ENCODE measurements at places on chromosomes 12 and 14. TPM values are rescaled to one million over a fixed set of nuclear protein-coding genes. Genes with fewer than 3 reads are reported as not detected.

DNA sequence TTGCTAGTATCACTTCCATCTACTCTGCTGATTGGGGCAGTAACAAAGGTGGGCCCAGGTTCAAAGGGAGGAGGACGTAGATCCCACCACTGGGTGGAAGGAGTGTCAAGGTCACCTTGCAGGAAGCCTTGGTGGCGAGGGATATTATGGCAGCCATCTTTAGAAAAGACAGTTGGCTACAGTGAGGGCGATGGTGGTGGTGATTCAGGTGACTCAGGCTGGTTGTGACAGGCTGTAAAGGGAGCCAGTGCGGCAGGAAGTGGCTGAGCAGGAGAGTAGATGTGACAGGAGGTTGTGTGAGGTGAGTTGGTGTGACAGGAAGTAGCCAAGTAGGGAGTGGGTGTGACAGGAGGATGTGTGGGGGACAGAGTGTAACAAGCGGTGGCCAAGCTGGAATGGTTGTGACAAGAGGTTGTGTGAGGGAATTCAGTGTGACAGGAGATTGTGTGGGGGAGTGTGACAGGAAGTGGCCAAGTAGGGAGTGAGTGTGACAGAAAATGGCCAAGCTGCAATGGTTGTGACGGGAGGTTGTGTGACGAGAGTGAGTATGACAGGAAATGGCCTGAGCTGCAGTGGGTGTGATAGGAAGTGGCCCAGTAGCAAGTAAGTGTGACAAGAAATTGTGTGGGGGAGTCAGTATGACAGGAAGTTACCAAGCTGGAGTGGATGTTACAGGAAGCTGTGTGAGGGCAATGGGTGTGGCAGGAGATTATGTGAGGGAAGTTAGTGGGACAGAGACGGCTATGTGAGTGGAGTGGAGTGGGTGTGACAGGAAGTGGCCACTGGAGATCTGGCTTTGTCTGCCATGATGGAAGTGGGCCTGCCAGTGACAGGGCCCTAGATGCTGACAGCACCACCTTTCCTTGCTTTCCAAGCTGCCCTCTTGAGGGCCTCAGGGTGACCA is 136.5 kb upstream of the MYL2 start:
- DNase-seq, result no peak

DNA sequence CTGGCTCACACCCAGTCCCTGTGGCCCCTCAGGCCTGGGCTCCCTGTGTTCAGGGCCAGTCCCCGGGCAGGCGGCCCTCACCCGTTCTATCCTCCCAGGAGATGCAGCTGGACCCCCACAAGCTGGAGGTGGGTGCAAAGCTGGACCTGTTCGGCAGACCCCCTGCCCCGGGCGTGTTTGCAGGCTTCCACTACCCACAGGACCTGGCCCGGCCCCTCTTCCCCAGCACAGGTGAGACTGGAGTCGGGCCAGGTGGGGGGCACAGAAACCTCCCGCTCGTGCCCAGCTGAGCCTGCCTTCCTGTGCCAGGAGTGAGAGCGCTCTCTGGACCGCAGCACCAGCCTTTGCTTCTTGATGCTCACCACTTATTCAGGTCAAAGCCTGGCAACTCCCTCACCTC is 33.7 kb downstream of the LRCOL1 start:
- DNase-seq, result no peak

DNA sequence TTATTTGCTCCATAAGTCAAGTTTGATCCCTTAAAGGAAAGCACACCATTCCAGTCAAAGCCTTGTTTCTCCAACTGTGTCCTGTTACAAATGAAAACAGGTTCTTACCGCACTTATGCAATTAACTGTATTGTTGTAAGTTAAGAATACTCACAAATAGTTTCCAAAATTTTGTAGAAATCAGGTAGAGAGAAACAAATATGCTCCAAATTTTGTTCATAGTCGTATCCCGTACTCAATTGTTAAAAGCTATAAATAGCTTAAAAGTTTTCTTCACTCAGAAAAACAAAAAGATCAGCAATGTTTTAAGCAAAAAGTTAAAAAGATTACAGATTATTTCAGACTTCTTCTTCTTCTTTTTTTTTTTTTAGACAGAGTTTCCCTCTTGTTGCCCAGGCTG is 4.0 kb upstream of the AACS start:
- no peak for DNase-seq

DNA sequence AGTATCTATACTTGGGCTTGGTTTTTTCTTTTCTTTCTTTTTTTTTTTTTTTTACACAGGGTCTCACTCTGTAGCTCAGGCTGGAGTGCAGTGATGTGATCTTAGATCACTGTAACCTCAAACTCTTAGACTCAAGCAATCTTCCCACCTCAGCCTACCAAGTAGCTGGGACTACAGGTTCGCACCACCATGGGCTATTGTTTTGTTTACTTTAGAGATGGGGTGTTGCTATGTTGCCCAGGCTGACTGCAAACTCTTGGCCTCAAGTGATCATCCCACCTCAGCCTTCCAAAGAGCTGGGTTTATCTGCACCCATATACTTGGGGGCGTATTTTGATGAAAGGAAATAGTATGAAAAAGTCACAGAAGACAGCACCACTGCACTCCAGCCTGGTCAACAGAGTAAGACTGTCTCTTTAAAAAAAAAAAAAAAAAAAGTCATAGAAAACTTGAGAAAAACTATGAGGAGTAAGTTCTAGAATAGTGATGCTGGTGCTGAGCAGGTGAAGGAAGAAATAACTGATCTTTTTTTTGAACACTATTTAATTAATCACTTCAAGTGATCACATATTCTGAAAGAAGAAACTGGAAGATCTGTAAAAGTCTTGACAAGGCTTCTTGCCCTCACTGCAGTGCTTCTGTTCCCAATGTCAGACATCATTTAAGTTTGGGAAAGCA is 53.8 kb upstream of the NPFF start:
- DNase-seq, result no peak

- DNase-seq, result no peak
Observed at GRCh38 chr12:98489176-98489575, 26.2 kb upstream of the TMPO start.

- no peak for DNase-seq
Observed at GRCh38 chr12:85191-85666, 18.7 kb downstream of the IQSEC3 start.

GRCh38 chr12:58819985-58820384 is 100.3 kb downstream of the LRIG3 start:
- no peak for DNase-seq

DNA sequence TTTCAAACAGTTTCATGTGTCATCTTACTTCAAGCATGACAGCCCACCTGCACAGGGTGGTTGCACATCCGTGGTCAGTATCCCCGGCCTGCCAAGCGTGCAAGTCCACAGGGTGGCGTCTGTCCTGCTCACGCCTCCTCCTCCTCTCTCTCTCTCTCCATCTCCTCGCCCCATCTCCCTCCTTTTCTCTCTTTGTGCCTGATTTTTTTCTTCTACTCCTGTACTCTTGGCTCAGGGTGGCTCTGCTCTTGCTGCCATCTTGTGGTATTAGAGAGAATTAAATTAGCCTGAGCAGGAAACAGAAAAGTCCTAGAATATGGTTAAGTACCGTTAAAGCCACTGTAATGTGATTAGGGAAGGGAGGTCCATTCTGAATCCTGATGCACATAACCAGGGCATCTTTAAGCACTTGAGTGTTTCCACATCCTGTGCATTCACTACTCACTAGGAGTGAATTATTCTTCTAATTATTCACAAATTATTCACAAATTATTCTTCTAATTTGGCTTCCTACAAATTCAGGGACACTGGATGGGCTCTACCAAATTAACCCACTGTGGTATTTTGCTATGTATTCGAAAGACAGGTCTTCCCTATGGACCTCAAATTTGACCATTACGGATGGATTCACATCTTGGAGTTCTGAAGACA is 25.5 kb upstream of the DTX1 start:
- peak; percentile 24 for DNase-seq

- DNase-seq, result no peak
Observed at GRCh38 chr12:127328867-127329266, 938.1 kb upstream of the TMEM132C start.

DNA sequence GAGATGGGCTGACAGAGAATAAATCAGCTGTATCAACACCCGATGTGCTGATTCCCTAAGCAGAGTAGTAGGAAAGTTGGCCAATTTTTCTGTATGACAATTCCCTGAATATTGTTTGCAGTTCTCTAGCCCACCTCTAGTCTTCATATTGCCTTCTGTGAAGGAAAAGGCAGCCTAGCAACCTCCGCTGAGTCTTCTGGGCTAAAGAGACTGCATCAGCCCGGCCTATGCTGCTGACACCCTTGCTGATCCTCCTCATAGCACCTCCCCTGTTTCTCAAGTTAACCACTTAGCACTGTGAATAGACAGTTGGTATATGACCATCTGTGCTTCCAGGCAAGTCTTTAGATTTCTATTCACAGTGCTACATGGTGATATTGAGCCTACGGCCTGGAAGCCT is 161.1 kb upstream of the EGLN3 start:
- no peak for DNase-seq

GRCh38 chr14:71482671-71483070 is 449.6 kb upstream of the RGS6 start:
- DNase-seq, result no peak

DNA sequence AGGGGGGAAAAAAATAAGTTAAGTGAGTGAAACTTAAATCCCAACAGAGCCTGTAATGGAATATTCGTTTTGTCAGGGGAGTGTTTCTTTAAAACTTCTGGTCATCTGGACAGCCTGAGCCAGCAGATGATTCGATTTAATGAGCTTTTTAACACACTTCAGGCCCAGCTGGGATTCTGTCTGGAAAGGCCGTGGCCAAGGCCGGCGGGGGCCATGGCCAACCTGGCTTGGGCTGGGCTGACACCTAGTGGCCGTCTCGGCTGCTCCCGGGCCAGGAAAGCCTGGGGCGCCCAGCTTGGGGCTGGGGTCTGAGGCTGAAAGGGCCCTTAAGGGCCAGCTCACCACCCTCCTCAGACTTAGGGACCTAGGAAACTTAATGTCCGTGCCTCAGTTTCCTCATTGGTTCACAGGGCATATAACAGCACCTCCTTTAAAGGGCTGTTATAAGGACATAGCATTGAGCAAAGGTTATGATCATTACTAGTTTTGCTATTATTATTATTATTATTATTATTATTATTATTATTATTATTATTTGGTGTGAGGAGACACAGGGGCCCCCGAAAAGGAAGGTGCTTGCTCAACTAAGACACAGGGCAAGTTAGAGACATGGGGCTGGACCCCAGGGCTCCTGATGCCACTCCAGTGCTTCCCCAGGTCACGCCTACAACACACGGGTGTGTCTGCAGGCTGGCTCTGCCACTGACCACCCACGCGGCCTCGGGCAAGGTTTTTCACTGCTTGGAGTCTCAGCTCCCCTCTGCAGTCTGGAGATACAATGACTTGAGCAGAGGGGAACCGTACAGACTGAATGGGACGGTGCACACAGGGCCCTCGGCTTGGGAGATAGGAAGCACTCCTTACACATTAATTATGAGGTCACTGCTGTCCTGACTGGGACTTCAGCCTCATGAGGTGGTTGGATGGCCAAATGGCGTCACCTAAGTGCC is 84.0 kb downstream of the SYNE3 start:
- DNase-seq, result peak; percentile 61

DNA sequence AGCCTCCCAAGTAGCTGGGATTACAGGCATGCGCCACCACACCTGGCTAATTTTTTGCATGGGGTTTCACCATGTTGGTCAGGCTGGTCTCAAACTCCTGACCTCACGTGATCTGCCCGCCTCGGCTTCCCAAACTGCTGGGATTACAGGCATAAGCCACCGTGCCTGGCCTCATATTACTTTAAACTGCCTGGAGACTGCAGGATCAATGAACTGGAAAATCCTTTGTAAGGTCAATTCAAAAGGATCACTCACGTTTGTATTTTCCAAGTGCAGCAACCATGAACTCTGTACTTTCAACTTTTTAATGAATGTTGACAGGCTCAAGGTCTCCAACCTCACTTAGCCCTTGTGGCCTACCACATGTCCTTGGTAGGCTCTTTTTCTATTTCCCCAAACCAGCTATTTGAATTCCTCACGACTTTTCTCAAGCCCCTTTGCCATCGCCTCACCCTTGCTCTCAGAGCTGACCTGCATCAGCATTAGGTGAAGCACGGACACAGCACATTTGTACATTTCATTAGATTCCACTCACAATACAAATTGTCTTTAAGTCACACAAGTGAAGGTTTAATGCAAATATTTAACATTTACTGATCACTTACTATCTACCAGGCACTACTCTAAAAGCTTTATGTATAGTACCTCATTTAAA is 42.2 kb upstream of the GCH1 start:
- no peak for DNase-seq

- DNase-seq, result no peak
Observed at GRCh38 chr12:84497819-84498218, 414.8 kb downstream of the SLC6A15 start.

DNA sequence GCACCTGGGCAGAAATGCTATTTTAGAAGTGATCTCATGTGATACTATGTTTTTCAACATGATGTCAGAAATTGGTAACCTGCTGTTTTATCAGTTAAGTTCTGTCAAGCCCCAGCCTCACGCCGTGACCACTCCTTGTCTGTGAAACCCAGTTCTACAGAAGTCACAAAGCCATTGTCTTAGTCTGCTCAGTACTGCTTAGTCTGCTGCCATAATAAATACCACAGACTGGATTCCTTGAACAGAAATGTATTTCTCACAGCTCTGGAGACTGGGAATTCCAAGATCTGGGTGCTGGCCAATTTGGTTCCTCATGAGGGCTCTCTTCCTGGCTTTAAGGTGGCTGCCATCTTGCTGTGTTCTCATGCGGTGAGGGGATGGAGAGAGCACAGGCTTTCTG is 176.9 kb downstream of the PRKCH start:
- no peak for DNase-seq

GRCh38 chr14:30607156-30607780 is 14.9 kb upstream of the SCFD1 start:
- DNase-seq, result no peak

- DNase-seq, result no peak
Observed at GRCh38 chr12:71967211-71967610, 28.6 kb downstream of the TPH2 start.

DNA sequence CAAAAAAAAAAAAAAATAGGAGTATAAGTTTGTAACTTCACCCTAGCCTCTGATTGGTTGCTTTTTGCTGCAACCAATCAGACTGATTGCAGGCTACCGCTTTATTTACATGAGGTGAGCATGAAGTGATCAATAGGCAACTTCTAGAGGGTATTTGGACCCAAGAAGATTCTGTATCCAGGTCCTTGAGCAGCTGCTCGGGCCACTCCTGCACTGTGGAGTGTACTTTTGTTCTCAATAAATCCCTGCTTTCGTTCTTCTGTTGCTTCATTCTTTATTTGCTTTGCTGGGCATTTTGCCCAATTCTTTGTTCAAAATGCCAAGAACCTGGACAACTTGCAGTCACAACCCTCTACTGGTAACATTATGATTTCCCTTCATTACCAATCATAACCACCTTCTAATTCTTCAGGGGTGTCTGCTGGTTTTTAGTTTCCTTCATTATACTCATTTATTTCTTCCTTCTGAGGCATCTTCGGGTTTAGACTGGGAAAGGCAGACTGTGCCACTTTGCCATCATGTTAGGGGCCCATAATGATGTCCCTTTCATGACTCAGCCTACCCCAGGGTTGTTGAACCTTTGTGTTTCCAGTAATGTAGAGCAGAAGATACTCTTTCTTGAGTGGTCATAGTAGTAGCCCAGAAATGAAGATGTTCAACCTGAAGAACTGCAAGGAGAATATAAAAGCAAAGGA is 43.4 kb upstream of the LIMA1 start:
- no peak for DNase-seq

The MYBPC1 gene
- total RNA-seq, result 5.6 TPM

The FAIM2 gene
- 6.4 TPM for total RNA-seq

The PTPN6 gene
- total RNA-seq, result 13.0 TPM

The DCN gene
- total RNA-seq, result 1,437 TPM

The CELA1 gene
- total RNA-seq, result not detected

The ADIPOR2 gene
- 50.3 TPM for total RNA-seq

The POTEM gene
- not detected for total RNA-seq

The FSCB gene
- total RNA-seq, result not detected

The IKZF4 gene
- total RNA-seq, result 6.7 TPM

The GPR135 gene
- 2.8 TPM for total RNA-seq

The CPSF2 gene
- total RNA-seq, result 40.2 TPM
